ENCODE measurements at places on chromosomes 2 and 18.
A peak's percentile ranks its signal among the peaks of the same experiment; 100 is the strongest.

GRCh38 chr18:29377346-29377745 lies 1200.4 kb upstream of the CDH2 start:
- no peak for DNase-seq

DNA sequence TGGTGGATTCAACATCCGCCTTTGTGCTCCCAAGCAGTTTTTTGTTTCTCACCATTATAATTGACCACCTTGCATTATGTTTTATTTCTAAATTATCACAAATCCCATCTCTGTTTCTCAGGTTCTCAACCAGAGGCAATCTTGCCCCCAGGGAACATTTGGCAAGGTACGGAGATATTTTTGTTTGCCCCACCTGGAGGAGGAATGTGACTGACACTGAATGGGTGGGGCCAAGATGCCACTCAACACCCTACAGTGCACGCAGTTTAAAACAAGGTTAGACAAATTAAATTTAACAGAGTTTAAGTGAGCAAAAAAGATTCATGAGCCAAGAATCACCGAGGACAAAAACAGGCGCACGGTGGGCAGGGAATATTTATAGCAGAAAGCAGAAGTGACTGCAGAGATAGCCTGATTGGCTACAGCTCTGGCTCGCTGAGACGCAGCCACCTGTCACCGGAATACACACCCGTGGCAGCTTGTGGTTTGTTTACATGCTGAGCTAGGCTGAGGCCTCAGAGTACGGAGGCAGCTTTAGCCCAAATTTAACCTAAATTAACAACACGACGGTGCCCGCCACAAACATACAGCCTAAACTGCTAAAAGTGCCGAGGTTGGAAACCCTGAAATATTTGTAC lies 150.0 kb upstream of the ALKAL2 start:
- peak; percentile 74 for DNase-seq

DNA sequence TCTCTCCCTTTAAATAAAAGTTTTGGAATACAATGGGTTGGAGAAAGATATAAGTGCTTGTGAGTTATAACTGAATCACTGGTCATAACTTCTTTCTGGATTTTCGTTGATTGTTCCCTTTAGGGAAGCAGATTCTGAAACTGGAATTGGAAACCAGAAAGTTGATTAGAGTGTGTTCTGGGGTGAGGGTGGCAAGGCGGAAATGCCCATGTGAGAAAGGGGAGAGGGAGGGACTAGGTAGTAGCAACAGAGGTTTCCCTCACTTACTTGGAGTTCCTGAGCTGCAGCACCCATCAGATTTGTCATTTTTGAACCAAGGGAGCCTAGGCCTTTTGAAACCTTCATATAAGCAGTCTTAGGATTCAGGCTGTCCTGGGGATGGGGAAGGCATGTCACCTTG lies 453.4 kb downstream of the KCNJ3 start:
- DNase-seq, result no peak

GRCh38 chr2:67503066-67503795 lies 106.1 kb downstream of the ETAA1 start:
- no peak for DNase-seq

DNA sequence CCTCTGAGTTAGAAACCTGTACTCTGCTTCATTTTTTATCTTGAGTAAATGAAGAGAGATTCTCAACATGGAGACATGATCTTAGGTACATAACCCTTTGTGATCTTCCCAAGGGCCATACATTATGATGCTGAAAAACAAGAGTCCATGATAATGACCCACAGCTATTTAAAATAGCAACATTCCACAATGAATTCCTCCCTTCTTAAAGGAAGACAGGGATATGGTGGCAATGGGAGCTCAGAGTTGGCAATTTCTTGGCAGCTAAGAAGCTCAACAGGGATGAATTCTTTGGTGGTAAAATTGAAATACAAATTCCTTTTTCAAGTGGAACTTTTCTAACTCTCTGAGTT lies 638.5 kb downstream of the CNTNAP5 start:
- DNase-seq, result no peak

GRCh38 chr2:187654535-187654934 lies 100.3 kb upstream of the TFPI start:
- DNase-seq, result no peak

- no peak for DNase-seq
Observed at GRCh38 chr18:9757827-9758621, 49.9 kb downstream of the RAB31 start.

DNA sequence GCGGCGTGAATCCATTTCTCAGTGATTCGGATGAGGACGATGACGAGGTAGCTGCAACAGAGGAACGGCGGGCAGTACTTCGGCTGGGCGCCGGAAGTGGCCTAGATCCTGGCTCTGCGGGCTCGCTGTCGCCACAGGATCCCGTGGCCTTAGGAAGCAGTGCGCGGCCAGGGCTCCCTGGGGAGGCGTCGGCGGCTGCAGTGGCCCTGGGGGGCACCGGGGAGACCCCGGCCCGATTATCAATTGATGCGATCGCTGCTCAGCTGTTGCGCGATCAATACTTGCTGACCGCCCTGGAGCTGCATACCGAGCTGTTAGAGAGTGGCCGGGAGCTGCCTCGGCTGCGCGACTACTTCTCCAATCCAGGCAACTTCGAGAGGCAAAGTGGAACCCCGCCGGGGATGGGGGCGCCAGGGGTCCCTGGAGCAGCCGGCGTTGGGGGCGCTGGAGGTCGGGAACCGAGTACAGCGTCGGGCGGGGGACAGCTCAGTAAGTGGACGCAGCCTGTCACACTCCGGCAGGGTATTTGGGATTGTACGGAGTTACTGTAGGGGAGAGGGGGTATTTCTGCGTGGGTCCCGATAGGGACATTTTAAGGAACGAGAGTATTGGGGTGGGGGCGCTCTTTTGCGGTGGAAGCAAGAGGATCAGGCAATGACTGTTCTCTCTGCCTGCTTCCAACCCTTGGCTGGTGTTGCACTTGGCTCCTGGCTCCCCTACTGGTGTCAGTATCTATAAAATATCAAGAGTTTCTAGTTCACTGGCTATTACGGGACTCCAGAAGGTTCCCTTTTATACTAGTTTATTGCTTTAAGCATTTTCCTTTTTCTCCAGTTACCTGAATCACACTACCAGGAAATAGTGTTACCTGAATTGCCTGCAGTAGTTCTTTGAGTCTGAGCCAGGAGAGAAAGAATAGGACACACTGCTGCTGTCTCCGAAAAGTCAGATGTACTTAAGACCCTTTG lies 772 bp downstream of the RELCH start:
- DNase-seq, result peak; percentile 29

- DNase-seq, result no peak
Observed at GRCh38 chr2:77108915-77109314, 413.3 kb downstream of the LRRTM4 start.

DNA sequence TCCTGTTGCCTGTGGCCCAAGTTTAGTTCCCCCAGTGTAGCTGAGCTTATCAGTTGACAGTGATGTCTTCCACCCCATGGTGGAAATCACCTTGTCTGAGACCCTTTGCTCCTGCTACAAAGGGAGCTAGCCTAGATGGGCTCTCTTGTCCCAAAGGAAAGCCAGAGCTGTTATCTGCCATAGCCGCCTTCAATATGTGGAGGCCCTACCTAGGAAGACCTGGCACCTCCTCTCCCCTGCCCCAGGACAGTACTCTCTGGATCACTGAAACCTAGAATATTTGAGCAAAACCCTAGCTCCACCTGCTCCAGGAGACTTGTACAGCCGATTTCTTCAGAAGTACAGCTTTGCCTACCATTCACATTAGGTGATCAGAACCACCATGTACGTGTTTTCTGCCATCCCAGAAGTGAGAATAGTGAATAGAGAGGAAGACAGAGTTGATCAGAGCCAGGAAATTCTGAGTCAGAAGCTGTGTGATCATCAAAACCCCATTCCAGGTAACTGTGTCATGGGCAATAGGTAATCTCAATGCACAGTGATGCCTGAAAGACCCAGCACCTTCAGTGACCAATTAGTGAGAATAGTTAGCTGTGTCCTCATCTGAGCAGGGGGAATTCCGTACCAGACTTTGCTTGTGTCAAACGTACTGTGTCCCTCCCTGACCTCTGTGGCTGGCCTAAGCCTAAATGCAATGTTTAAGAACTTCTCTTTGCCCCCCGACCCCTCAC lies 138.4 kb upstream of the ALPP start:
- no peak for DNase-seq

GRCh38 chr2:142082368-142082767 lies 48.4 kb downstream of the LRP1B start:
- no peak for DNase-seq

GRCh38 chr18:13354402-13354801 lies 135.8 kb downstream of the LDLRAD4 start:
- no peak for DNase-seq

GRCh38 chr18:73288813-73289212 lies 421.0 kb upstream of the NETO1 start:
- DNase-seq, result no peak

GRCh38 chr18:22074282-22075070 lies 94.9 kb upstream of the GATA6 start:
- no peak for DNase-seq

GRCh38 chr2:52880872-52881271 lies 886.7 kb upstream of the CHAC2 start:
- DNase-seq, result no peak

- DNase-seq, result no peak
Observed at GRCh38 chr2:239381709-239382134, 19.1 kb downstream of the HDAC4 start.

DNA sequence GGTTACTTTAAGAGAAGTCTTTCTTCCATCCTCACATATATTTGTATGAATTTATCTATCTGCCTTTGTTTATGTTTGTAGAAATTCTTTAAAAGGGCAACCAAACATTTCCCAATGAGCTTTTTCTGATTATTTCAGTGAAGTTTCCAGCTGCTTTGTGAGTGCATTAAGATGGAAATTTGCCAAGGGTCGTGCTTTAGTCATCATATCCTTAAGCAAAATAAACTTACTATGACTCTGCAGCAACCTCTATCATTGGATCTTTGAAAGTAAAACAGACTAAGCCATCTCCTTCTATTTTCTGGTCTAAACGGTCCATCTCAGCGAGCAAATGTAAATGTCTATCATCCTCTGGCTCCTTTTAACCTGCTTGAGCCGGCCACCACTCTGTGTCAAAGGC lies 489.3 kb downstream of the SOX11 start:
- DNase-seq, result no peak

- no peak for DNase-seq
Observed at GRCh38 chr2:188675391-188676009, 298.7 kb upstream of the COL3A1 start.

DNA sequence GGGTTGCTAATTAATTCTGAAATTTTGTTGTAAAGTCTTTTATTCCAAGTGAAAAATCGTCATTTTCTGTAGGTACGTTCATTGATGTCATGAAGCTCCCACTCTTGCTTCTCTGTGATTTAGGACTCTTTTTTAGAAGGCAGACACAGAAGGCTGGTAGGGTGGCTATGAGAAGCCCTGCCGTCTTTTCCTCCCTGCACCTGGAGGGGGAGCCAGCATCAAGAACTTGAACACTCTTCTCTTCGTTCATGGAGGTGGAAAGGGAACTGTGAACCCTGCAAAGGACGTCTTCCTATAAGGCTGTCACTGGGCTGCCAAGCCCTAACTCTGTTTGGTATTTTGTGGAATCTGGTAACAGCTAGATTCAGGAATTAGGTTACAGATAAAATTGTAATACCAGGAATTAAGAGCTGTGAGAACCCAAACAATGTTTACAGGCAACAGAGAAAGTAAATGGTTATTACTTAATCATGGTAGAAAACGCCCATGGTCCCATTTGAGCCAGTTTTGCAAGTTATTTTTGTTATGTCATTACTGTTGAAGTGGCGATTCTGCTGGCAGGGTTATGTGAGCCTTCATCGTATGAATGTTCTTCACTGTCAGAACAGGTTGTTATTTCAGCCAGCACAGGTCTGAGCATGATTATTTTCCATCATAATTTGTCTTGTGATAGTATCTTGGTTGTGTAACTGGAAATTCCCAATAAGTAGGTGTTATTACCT lies 112.2 kb downstream of the OSBPL6 start:
- peak; percentile 13 for DNase-seq

GRCh38 chr2:96918754-96919550 lies 49.1 kb upstream of the SEMA4C start:
- no peak for DNase-seq

GRCh38 chr18:9619990-9620389 lies 5.6 kb upstream of the PPP4R1 start:
- no peak for DNase-seq

DNA sequence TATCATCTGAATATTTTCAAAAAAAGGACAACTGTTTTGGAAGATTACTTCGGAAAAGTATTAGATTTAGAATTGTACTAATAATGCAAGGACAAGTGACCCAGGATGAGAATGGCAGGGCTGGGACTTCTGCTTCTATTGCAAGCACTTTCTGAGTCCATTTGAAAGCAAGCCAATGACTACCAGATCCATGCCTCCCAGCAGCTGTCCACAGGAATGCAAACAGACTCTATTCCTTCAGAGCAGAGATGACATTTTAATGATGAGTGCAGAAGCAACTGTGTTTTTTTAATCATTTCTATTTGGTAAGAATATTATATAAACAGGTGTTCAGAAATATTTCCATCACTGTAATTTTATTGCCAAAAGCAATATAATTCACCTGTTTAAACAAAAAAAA lies 456.7 kb downstream of the SOX11 start:
- DNase-seq, result no peak

GRCh38 chr2:86786001-86786536 lies 4.6 kb downstream of the CD8A start:
- peak; percentile 81 for DNase-seq

- DNase-seq, result no peak
Observed at GRCh38 chr2:170703776-170704476, 11.2 kb upstream of the SP5 start.

DNA sequence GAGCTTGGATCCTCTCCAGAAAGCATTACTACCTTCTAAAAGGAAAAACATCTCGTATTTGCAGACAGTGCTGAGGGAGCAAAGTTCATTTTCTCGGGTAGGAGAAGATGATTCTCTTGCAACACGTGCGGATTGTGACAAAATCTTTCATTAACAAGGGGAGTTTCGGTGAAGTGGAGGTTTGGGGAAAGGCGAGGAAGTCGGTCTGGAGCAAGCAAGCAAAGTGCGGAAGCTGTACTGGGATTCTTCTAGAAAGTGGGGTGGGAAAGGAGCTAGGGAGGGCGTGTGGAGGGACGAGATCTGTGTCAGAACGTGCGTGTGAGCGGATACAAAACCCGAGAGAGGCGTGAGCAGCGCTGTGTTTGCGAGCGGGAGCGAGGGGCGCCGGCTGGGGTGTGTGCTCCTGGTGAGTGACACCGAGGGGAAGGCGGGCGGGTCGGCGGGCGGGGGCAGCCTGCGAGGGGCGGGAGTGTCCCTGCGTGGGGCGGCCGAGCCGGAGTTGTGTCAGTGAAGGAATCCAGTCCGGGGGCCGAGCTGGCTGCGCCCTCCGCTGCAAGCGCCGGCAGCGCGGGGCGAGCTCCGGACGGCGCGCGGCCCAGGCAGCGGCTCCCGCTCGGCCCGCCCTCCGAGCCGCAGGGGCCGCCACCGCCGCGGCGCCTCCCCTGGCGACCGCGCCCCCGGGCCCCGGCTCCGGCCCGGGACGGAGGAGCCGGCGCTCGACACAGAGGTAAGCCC lies at the start of gene SPATS2L:
TSS of gene SPATS2L (plus strand) at position 498 of the 735 bp plus-strand sequence. CDS start 82,552 bp downstream, outside the sequence.
- peak; percentile 34 for DNase-seq

DNA sequence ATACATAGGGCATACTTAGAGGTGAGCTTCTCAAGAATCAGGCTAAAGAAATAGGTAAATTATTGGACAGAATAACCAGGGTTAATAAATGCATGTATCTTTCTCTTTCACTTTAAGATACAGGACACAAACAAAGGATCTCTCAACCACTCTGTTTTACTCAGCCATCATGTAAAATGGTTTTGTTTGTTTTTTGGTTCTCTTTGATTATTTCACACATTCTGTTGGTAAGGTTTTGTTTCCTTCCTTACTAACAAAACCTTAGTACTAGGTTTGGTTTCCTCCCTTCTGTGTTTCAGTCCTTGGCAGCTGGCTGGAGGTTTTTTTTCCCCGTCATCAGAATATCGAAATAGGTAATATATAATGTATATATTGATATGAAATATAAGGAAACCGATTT lies 1506.8 kb upstream of the TMEFF2 start:
- DNase-seq, result no peak

Measured in CD4-positive, alpha-beta T cell treated with Interleukin-2 at 100 ng/mL for 4 hours (primary cell).